Stimulated activated CD4-positive, alpha-beta T cell treated with anti-CD3 and anti-CD28 coated beads, Interleukin-4, amount 100 ng/mL, for 24 hours (primary cell): ENCODE measurements at places on chromosomes 1 and 21.

DNA sequence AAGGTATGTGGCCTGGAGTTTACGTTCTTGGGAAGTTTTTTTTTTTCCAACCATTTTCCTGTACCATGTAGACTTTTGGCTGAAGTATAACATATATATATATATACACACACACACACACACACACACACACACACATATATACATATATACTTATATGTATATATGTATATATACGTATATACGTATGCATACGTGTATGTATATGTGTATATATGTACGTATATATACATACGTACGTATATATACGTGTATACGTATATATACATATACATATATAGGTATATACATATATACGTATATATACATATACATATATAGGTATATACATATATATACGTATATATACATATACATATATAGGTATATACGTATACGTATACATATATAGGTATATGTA, 18.9 kb downstream of the CR1 start:
- DNase-seq = no peak

GRCh38 chr1:204929487-204930154, 59.0 kb downstream of the NFASC start:
- no peak for DNase-seq

DNA sequence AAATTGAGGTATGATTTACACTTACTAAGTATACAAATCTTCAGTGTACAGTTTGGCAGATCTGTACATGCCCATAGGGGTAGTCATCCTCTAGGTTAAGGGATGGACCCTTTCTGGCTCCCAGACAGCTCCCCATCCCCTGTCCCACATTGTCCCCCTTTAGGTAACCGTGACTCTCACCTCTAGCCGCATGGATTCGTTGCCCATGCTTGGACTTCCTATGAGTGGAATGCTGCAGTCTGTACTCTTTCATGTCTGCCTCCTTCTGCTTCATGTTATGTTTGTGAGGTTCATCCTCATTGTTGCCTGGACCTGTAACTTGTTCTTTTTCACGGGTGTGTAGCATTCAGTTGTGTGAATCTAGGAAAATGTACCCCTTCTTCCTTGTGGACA, 20.3 kb downstream of the SLC37A1 start:
- DNase-seq = no peak

DNA sequence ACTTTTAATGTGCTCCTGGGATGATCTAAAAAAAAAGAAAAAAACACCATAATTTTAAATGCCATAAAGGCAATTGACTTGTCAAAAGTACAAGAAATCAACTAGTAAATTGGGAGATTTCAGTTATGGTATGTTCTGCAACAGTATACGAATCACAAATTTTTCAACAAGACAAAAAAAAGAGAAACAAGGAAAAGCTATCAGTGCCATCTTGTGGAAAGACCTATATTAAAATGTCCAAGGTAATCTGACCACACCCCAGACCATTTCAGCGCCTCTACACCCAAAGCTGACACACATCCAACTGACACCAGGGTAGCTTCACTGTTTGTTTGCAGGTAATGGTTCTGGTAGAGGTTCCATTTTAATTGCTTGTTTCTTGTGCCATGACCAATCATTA, 5.0 kb upstream of the DUSP23 start:
- DNase-seq = no peak

DNA sequence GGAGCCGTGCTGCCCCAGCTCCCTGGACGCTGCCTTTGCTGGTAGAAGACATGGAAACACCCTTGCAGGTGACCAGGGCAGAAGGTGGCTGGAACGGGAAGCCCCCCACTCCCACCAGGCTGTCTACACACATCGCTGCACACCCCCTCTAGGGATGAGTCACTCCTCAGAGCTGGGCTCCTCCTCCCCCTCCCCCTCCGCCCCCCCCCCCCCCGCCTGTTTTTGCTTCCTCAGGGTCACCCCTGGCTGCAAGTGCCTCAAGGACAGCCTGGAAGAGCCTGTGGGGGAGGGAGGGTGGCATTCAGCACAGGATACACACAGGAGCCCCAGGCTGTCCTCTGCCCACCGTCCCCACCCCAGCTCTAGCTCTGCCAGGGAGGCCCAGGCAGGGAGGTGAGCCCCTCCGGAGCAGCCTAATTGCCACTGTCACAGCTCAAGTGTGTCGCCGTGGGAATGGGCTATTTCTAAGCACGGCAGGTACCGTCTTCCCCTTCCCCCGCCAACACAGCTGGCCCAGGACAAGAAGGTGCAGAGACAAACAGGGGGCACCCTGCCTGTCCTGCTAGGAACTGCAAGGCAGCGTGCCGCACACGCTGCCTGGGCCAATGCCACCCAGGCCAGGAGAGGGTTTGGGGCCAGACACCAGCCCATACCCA, 2.5 kb downstream of the FNDC10 start:
- no peak for DNase-seq

DNA sequence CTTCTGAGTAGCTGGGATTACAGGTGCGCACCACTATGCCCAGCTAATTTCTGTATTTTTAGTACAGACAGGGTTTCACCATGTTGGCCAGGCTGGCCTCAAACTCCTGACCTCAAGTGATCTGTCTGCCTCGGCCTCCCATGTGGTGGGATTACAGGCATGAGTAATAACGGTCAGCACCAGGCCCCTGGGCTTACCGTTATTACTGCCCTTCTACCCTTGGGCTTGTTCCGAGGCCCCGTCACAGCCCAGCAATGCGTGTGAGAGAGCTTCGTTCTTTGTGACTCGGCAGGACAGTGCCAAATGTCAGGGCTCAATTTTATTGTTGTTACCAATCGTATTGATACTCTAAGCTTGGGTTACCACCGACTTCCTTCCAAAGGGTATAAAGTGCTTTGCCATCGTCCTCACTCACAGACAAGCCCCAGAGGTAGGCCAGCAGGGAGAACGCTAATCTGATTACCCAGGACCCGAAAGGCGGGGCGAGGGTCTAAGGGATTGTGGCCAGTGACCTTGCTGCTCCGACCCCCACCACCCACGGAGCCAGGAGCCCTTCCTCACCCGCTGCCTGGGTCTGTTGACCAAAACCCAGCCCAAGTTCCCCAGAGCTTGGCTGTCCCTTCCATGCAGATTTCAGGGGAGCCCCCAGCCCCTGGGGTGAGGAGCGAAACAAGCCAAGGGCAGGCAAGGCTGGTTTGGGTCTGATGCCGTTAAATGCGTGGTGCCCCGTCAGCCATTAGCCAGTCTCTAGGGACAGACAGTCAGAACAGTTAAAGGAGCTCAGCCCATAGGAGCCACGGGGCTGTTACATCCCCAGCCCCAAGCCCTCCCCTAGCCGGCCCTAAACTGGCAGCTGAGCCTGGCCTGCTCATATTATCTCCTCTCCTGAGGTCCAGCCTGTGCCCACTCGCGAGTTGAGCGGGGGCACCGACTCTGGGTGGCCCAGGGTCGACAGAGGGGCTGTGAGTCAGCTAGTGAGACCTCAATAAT, 54.9 kb upstream of the CASZ1 start:
- DNase-seq = no peak

- DNase-seq = no peak
Measured at GRCh38 chr1:64092851-64093371, 110.5 kb upstream of the UBE2U start.

GRCh38 chr1:223249854-223250631, 107.0 kb upstream of the TLR5 start:
- peak; percentile 0 for DNase-seq

- DNase-seq = no peak
Measured at GRCh38 chr1:178344513-178345091, 152.2 kb downstream of the CLEC20A start.
